ENCODE measurements at places on chromosomes 3 and 15.

DNA sequence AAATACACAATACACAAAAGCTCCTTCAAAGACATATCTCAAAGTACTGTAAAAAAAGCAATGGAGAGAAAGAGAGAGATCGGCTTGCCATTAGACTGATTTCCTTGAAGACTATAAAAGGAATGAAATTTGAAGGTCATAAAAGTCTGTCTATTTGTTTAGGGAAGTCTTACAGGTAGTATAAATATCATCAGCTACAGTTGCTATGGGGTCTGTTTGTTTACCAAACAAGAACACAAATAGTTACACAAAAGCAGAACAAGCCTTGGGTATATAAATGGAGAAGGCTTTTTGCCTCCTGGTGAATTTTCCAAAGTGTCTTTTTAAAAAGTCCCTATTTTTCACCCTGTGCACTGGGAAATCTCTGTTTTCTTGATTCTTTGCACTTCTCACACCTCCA is 552.3 kb downstream of the FOXP1 start:
- no peak for DNase-seq

GRCh38 chr15:31374489-31374888 is 47.9 kb downstream of the KLF13 start:
- no peak for DNase-seq

DNA sequence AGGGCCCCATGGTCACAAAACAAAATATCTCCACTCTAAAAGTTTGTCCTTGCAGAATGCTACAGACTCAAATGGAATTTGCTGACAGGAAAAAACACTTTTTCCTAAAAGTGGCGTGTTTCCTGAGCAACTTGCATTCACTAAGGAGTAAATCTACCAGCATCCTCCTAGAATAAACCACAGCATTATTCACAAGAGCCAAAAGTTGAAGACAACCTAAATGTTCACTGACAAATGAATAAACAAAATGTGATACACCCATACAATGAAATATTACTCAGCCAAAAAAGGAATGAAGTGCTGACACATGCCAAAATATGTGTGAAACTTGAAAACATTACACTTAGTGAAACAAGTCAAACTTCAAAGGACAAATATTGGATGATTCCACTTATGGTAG is 28.9 kb downstream of the ITGB5 start:
- no peak for DNase-seq

GRCh38 chr15:65095747-65096104 is 19.2 kb downstream of the KBTBD13 start:
- DNase-seq, result no peak

DNA sequence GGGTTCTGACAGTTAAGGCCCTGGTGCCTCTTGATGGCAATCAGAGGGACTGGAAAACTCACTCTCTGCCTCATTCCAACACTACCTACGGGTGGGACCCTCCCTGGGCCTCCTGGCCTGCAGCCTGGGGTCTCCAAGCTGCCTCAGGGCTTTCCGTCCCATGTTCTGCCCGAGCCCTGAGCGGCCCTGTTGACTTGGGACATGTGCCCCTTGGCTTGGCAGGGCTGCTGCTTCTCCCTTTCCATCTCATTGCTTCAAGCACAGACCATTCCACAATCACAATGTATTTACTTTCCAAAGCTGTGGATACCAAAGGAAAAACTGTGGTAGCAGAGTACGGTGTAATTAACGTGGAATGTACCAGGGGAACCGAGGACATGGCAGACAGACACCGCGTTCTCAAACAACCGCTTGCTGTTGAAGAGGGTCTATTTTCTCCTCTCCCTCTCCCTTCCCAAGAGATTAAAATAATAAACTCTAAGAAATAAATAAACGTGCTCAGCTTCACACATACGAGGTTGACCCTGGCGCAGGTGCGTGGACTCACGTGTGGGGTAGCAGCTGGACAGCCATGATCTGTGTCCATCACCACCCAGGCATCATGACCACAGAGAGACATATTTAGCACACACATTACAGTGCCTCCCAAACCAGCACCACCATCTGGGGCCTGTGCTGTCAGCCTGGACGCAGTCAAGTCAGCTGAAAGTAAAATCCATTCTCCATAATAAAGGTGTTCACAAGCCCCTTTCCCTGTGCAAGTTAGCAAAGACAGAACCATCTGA is 172.0 kb downstream of the XXYLT1 start:
- DNase-seq, result no peak

GRCh38 chr3:138440596-138440995 is 6.2 kb downstream of the ESYT3 start:
- DNase-seq, result no peak

DNA sequence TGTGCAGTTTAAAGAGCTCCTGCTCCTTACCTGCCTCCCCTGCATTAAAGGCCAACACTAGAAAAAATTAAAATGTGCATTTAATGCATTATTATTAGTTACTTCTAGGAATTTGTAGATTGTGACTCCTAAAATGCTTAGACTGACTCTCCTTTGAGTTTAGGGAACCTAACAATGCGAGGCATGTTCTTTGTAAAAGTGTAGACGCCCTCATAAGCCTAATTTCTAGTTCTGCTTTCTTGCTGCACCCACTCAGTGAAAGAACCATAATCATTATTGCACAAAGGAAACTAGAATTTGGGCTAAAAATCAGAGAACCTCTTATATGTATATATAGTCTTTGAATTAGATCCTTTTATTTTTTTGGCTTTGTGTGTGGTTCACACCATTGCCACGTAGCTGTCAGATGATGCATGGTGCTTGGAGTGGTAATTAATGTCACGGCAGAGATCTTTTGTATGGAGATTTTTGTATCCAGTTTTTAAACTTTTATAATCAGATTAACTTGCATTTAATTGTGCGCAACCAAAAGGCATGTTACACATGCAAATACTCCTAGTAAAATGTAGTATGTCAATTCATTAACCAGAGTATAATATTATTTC is 710 bp downstream of the ABHD10 start:
- no peak for DNase-seq

All from ascending aorta (tissue), 2 donors.